Colonic mucosa (tissue), 4 donors: ENCODE measurements at places on chromosomes 11 and 22. TPM values are rescaled to one million over a fixed set of nuclear protein-coding genes. Genes with fewer than 3 reads are reported as not detected.
A peak's percentile ranks its signal among the peaks of the same experiment; 100 is the strongest.

Gene WNT7B
- not detected for total RNA-seq

Gene TIGD3
- total RNA-seq: 0.77 TPM

Gene NXPE2
- 22.2 TPM for total RNA-seq

Gene PNPLA5
- not detected for total RNA-seq

Gene IGF2
- total RNA-seq: 9.2 TPM

Gene CYB5R2
- total RNA-seq: 7.5 TPM

DNA sequence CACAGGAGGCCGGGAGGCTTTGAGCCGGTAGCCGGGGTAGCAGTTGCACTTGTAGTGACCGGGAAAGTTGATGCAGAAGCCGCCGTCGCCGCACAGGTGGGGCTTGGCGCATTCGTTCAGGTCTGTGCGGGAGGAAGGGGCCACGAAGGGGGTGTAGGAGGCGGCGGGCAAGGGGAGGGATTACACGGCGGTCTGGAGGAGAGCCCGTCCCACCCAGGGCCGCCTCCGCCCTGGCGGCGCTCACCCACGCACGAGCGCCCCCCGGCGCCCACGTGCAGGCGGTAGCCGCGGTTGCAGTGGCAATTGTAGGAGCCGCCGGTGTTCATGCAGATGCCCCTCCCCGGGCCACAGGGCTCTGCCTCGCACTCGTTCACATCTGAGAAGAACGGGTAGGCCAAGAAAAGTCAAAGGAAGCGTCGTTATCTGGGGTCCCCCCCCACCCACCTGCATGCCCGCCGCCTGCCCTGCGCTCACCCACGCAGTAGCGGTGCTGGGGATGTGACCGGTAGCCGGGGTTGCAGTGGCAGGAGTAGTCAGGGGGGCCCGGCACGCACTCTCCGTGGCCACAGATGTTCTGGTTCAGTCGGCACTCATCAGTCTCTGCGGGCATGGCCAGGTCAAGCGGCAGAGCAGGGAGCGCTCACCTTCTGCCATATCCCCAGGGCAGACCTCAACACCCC is 10.6 kb downstream of the LTBP3 start:
- DNase-seq: no peak

DNA sequence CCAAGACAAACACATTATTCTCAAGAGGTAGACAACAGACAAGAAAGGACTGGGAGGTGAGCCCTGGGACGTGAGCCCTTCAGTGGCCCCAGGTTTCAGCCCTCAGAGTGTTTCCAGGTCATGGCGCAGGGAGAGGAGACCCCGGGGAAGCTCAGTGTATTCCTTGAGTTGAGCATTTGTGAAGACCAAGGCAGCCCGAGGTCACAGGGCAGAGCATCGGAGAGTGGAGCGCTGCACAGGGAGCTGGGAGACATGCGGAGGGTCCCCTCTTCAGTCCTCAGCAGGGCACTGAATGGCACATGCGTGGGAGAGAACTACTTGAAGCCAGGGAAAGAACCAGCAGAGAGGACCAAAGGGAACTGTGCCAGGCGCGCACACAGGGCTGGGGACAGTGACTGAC is 11.7 kb downstream of the KRTAP5-6 start:
- DNase-seq: peak; percentile 7

GRCh38 chr11:16773981-16774935 is 35.8 kb downstream of the C11orf58 start:
- DNase-seq: no peak

- no peak for DNase-seq
Measured at GRCh38 chr11:120017582-120018150, 120.2 kb downstream of the TRIM29 start.

GRCh38 chr11:126081915-126082250 is 19.2 kb upstream of the CDON start:
- DNase-seq: no peak

DNA sequence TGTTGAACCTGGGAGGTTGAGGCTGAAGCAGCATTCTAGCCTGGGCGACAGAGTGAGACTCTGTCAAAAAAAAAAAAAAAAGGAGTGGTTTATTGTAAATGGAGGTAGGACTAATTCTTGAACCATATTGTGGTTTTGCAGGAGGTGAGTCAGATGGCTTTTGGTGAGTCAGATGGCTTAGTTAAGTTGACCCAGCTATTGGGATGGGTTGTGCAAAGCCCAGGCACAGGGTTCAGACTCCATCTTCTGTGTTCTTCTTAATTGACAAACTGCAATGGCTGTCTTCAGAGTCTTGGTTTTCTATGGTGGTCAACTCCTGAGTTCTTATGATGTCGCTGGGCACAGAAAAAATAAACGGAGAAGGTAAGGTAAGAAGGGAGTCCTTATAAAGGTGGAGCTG is 182.7 kb downstream of the ADAMTS15 start:
- DNase-seq: no peak

DNA sequence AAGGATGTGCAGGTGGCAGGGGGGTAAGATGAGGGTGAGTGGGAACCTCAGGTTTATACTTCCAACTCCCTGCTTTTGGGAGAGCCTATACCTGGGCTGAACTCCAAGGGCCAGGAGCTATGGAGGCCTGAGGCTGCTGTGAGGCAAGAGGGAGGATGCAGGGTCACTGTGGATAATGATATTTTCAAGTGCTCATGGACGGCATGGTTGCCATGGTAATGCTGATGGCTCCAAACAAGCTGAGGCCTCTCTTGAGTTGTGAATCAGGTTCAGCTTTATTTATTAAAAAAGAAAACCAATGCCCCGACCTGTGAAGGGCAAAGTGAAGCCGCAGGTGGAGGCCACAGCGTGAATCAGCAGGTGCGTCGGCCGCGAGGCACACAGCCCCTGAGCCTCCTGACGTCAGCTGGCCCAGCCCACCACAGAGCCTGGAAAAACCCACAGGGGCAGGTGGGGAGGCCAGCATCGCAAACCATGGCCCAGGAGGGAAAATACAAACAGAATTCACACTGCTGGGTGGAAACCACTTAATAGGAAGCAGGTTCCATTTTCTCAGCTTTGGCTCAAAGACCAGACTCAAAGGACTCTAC is 17.4 kb upstream of the CREB3L1 start:
- no peak for DNase-seq

DNA sequence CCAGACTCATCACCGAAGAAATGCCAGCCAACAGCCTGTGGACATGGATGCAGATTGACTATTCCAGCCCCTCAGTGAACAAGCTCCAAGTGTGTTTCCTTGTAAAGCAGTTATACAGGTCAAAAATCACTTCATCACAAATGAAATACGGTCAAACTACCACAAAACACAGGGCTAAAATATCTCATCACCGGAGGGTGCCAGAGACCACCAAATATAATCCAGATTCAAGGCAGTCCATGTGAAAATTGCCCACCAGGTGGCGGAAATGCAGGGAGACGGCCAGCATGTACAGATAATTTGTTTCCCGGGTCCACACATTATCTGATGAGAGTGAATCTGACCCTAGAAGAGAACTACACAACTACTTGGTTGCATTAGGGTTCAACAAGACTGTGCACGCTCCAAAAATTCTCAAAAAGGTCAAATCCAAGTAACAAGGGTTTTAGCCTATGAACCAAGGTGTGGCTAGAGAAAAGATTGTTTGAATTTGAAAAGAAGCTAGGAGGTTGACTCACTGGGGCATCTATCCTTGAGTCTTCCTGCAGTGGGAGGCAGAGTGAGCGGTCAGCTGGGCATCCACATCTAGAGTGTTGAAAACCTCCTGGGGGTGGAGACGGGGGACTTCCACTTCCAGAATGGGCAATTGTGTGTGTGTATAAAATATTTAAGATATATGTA is 71.7 kb downstream of the IGLL5 start:
- peak; percentile 71 for DNase-seq

DNA sequence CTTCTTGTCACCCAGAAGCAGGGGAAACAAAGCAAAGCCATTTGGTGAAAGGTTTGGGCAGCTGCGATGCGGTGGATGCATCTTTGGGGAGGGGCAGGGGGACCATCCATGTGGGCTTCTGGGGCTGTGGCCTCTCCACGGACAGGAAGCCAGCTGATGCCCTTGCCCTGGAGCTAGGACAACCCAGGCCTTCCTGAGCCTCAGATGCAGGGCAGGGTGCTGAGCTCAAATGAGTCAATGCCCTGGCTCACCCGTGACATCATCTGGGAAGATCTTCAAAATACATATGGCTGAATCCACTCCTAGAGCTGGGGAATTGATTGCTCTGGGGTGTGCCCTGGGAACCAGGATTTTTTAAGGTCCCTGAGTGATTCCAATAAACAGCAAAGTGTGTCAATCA is 1418.2 kb downstream of the TBC1D22A start:
- no peak for DNase-seq

- DNase-seq: no peak
Measured at GRCh38 chr11:90587896-90588295, 365.0 kb upstream of the CHORDC1 start.

DNA sequence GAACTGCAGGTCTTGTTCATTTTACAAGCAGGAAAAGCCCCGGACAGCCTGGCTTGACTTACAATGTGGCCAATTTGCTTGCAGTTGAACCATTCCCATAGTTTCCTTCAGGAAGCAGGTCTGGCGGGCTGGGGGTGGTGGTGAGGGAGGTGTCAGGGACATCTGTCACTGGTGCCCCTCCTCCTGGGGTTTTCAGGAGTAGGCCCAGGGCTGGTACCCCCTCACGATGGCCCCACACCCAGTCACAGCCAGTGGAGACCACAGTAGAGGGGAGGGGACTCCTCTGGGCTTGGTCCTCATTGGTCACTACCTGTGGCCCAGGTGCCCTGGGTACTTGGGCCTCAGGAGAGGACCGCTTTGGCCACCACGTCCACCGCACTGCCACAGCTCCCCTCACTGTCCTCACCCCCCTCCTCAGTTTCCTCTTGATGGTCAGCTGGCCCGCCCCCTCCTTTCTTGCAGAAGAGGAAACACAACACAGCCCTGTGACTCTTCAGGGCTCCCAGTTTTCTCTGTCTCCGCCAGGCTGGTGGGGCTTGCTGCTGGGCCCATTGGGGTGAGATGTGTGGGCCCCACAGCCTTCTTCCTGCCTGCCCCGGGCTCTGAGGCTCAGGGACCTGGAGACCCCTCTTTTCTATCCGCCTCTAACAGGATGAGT is 39.8 kb upstream of the SHISAL1 start:
- DNase-seq: no peak

GRCh38 chr22:37497062-37497599 is 10.9 kb upstream of the MFNG start:
- DNase-seq: no peak

GRCh38 chr22:44567846-44568493 is 69.9 kb upstream of the RTL6 start:
- DNase-seq: peak; percentile 42

DNA sequence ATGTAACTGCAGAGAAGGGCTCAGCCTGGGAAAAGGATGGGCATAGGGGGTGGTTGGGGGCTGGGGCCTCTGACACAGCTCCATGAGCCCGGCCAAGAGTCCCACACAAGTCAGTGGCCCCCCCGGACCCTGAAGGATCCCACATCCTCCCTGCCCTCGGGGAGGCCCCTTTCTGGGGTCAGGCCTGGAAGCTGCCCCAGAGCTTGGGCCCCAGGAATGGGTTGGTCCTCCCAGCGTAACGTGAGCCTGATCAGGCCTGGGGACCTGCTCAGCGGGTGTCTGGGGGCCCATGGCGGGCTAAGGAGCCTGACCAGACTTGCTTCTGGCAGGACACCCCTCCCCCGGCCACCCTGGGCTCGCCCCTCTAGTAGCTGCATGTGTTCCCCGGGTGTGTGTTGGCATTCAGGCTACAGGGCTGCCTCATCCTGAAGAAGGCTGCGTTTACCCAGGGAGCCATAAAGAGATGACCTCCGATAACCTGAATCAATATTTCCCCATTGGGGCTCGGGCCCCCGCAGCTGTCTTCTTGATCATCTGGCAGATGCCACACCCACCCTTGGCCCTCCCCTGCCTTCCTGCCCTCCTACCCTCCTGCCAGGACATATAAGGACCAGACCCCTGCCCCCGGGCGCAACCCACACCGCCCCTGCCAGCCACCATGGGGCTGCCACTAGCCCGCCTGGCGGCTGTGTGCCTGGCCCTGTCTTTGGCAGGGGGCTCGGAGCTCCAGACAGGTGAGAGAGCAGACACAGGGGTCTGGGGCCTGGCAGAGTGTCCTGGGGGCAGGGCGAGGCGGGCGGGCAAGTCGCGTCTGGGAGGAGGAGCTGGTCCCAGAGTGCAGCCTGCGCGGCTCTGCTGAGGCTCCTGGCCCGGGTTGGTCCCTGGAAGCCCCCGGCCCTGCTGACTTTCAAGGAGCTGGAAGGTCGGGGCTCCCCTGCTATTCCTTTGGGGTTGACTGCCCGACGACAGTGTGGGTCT is at the start of gene MUC2:
Gene MUC2 (plus strand): TSS at position 631 of the 978 bp plus-strand sequence.
- no peak for DNase-seq

- no peak for DNase-seq
Measured at GRCh38 chr11:4019891-4020290, 74.7 kb upstream of the RRM1 start.

DNA sequence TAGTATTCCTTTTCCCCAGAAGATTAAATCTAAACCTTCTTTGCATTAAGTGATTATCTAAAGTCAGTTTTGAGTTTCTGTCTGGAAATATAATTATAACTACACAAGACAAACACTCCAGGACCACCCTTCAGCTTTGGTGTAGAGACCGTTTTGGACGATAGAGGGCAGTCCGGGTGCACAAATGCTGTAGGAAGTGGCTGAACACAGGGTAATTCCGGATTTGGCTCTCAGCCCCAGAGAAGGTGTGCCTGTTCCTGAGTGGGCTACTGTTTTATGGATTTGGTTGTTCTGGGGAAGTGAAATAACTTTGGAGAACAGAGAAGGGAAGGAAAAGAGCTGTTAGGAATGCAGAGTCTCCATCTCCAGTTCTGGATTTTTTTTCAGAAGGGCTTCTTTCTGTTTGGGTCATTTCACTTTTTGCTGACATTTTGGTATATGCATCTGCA is 14.8 kb downstream of the EXT2 start:
- peak; percentile 69 for DNase-seq

DNA sequence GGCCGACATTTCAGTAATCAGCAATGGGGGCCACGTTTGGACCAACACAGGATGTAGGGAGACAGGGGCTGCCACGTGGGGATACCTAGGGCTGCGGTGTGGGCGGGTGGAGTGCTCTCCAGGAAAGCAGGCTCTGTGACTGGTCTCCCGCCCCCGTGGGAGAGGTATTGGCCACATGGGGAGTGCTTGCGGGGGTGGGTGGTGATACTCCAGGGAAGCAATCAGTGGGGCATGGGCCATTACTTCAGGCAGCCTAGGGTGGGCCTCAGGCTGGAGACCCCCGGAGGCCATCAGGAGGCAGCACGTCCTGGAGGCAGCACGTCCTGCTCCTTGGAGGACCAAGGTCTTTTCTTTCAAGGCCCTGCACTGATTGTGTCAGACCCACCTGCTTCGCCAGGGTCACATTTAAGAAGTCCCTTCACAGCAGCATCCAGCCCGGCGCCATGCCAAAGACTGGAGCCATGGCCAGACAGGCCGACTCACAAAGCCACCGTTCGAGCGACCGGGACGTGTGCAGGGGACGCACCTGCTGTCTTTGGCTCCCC is 3.0 kb upstream of the MUC2 start:
- DNase-seq: no peak

GRCh38 chr11:113991170-113991569 is 16.3 kb downstream of the HTR3A start:
- no peak for DNase-seq

GRCh38 chr11:14044916-14045315 is 82.4 kb downstream of the SPON1 start:
- DNase-seq: no peak
